ENCODE measurements at places on chromosomes 16 and 17.

DNA sequence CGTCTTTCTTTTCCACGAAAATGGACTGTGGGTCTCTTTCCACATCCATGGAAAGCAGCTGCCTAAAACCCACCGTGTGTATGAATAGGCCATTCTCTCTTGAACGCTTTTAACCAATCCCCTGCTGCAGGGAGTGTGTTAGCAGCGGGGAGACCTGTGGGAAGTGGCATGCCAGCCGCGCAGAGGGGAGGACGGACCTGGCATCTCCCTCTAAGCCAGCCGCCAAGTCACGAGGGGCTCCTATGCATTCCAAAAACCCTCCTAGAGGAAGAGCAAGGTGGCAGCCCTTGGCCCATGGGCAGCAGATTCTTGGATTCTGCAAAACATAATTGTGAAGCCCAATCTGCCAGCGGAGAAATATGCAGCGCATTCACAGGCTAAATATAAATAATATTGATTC lies 15.4 kb downstream of the RBFOX3 start:
- no peak for DNase-seq

DNA sequence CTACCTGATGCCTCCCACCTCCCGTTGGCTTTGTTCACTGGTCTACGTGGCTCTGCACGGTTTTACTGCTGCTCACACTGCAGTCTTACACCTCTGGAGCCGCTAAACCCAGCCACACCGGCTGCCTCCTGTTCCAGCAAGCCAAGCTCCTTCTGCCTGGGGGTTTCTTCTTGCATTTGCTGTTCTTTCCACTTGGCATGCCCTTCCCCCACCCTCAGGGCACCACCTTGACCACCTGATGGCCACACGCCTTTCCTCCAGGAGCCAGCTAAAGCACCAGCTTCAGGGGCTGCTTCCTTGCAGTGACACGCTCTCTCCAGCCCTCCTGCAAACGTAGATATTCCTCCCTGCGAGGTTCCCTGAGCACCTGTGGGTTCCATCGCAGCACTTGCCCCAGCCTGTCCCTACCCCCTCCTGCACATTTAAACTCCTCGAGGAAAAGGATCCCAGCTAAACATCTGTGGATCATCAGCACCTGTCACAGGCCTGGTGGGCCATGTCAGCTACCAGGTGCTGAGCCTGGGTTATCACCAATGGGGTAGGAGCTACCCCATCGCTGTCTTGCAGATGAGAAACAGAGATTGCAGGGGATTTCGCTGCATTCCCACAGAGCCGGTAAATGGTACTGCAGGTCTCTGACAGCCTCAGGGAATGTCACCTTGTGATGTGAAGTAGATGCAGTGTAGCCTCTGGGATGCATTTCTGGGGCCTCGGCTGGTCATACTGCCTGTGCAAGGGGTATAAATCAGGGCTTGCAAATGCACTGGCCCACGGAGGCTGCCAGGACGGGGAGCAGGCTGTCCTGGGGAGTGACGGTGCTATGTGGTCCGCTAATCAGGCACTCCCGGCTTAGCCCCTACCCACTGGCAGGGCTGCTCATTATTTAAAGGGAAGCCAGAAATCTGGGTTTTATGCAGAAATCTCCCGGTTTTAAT lies 285.2 kb downstream of the CPPED1 start:
- peak; percentile 11 for DNase-seq

DNA sequence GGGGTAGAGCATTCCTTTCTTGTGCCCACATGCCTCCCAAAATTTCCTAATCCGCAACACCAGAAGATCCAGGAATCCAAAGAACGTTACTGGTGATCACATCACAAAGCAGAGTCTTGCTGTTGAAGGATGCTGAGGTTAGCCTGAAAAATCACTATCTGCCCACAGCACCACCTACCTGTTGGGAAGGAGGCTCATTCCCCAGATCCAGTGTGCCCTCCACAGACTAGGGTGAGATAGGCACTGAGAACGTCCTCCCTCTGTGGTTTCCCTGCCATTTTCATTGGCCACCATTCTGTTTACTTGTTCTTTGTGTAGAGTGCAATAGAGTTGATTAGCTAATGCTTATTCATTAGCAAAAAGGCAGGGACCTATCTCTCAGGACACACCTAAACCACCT lies 30.3 kb downstream of the RCVRN start:
- no peak for DNase-seq

- DNase-seq: no peak
Measured at GRCh38 chr17:50046179-50046578, 9.7 kb upstream of the ITGA3 start.

DNA sequence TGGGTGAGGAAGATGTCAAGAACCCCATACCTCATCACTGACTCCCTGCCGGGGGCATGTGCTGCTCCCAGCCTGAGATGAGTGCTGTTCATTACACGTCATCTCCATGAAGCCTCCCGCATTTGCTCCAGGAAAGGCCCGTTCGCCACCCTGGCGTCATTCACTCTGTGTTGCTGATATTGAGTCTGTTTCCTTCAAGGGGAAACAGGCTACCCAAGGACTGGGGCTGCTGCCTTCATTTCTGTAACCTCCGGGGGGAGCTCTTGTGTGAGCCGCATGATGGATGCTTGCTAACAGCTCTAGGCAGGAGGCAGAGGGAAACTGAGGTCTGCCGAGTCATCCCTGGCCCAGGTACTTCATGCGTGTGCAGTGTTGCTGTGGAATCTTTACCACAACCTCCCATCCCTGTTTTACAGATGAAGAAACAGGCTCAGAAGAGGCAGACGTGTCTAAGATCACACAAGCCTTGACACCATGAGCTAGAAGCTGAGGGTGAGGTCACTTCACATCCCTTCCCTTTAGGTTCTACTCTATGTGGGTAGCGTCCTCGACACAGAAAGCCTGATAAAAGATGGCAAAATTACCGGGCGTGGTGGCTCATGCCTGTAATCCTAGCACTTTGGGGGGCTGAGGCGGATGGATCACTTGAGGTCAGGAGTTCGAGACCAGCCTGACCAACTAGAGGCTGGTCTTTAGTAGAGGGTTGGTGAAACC lies 3.5 kb upstream of the ARMC5 start:
- no peak for DNase-seq

- peak; percentile 84 for DNase-seq
Measured at GRCh38 chr16:85974428-85975375, 75.7 kb downstream of the IRF8 start.

GRCh38 chr16:84069540-84069939 lies 26.9 kb upstream of the SLC38A8 start:
- DNase-seq: no peak

DNA sequence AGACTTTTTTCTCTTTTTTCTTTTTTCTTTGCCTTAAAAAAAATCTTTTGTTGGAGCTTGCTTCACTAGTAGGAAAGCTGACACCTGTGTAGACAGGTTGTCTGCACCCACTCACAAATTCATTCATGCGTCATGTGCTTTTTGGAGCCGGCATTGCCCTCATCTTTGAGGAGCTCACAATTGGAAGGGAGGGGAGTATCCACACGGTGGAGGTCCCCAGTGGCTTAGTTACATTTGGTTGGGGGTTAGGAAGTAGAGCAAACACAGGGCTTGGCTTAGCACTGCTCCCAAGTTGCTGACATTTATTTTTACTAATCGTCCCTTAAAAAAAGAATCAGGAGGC lies 18.7 kb upstream of the MEIOB start:
- DNase-seq: no peak

DNA sequence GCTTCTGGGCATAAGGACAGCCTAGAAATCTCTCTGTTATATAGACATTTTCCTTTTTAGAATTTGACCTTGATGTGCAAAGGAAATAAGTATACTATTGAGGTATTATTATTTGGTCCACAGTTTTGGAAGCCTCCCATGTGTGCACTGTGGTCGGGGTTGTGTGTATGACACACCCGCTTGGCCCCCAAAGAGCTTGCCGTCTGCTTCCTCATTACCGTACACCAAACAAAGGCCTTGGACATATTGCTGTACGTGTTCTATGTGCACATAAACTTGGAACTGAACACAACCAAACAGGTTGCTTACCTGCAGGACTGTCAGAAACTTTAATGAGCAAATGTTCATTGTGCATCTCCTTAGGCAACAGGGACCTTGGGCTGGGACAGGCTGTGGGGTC lies 38.2 kb downstream of the METRNL start:
- no peak for DNase-seq

DNA sequence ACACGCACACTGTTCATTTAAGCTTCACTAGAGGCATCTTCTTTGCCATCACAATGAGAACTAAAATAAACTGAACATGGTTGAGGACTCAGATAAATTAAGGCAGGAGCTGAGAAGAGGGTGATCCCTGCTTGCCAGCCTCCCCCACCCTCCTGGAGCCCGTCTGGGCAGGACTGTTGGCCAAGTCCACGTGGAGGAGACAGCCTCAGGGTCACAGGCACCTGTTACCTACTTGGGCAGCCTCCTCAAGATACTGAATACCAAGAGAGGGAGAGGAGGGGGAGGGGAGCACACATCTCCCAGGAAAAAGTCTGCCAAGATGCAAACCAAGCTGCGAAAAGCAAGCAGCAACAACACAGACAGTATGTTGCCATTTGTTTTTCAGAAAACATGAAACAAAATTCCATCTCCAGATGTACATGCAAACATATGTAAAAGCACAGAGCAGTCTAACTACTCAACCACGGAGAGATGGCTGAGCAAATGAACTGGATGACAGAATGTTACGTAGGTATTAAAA lies 67.4 kb downstream of the SLC39A11 start:
- DNase-seq: no peak

DNA sequence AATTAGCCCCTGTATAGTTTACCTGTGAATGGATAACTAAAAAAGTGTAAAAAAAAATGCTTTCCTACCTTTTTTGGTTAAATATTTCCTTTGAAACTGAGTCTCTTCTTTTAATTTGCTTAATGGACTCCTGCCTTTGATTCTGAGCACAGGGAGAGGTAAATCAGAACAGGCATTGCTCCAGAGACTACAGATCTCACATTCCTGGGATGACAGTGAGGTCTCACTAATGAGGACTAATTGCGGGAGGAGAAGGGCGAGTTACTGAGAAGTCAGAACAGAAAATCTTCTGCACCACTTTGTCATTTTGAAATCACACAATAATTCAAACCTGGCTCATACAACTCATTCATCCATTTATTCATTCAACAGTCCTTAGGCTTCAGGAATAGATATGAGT lies 437.0 kb upstream of the ASIC2 start:
- no peak for DNase-seq

- DNase-seq: no peak
Measured at GRCh38 chr17:2123375-2124251, 68.7 kb downstream of the HIC1 start.

DNA sequence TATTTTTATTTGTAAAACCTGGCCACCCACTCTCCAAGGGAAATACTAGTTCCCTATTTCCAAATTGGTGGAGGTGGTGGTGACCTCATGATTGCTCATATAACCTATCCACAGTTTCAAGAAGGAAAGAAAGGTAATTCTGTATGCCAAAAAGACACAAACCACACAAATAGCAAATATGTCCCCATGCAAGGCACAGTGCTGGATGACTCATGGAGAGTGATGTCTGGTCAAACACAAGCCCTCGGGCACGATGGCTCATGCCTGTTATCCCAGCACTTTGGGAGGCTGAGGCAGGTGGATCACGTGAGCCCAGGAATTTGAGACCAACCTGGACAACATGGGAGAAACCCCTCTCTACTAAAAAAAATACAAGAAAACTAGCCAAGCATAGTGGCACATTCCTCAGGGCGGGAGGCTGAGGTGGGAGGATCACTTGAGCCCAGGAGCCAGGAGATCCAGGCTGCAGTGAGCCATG lies 64.2 kb downstream of the GNA13 start:
- DNase-seq: peak; percentile 98

DNA sequence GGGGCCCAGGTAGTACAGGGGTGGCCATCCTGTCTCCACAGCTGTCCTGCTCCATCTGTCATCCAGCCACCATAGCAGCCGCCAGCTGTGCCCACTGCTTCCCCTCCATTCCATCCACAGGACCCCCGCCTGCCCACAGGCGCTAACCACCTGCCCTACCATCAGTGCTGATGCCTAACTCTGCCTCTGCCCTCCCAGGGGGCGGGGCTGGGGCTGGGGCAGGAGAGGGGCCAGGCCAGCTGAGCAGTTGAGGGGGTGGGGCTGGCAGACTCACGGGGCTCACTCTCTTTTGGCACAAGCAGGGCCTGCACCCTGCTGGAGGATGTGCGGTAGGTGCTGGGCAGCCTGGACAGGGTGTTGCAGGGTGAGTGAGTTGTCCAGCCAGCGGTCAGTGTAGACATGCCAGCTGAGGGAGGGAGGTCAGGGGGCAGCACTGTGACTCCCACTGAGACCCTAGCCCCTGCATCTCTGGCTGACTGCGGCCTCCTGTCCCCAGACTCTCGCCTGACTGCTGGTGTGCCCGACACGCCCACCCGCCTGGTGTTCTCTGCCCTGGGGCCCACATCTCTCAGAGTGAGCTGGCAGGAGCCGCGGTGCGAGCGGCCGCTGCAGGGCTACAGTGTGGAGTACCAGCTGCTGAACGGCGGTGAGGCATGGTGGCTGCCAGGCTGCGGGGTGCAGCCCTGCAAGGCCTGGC lies 9.6 kb downstream of the GALK1 start:
- DNase-seq: no peak

DNA sequence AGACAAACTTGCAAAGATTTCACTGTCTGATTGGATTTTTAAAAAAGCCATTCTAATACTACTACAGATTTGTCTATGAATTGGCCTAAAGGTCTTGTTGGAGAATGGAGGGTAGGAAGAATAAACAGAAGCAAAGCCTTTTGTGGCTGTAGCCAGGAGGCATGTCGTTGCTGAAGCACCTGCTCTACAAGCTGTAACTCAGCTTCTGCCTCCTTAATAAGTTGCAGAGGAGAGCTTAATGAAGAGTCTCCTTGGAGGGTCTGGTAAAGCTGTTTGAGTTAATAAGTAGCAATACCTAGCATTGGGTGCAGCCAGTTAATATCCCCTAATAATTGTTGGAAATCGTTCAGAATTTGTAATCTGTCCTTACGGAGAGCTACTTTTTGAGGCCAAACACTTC lies 10.0 kb upstream of the ZNF689 start:
- DNase-seq: no peak

GRCh38 chr17:40113110-40113906 lies 8.5 kb upstream of the MSL1 start:
- peak; percentile 91 for DNase-seq

DNA sequence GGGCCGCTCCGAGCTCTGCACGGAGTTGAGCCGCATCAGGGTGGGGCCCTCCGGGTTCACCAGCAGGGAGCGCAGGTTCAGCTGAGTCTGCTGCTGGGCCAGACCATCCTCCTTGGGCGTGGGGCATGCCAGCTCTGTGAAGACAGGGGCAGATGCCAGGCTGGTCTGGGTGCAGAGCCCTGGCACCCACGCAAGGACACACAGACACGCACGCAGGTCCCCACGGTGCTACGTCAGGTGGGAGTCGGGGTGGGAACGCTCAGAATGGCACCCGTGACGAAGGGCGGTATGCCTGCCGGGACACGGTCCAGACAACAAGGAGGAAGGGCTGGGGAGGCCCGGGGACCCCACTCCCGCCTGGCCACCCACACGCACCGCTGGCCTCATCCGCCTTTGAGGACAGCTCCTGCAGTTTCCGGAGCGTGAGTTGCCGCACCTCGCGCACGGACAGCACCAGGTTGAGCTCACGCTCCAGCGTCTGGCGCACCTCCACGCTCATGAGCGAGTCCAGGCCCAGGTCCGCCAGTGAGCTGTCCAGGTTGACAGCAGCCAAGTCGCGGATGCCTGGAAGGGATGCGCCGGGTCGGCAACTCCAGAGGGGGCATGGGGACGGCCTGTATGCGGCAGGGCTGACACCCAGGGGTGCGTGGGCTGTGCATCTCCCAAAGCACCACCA lies 15.3 kb upstream of the DUS1L start:
- no peak for DNase-seq
